HepG2 (cell line): ENCODE measurements at places on chromosomes 7 and 10. TPM values are rescaled to one million over a fixed set of nuclear protein-coding genes. Genes with fewer than 3 reads are reported as not detected.

GRCh38 chr7:17651863-17652385, 288.4 kb downstream of the SNX13 start:
- no peak for DNase-seq

DNA sequence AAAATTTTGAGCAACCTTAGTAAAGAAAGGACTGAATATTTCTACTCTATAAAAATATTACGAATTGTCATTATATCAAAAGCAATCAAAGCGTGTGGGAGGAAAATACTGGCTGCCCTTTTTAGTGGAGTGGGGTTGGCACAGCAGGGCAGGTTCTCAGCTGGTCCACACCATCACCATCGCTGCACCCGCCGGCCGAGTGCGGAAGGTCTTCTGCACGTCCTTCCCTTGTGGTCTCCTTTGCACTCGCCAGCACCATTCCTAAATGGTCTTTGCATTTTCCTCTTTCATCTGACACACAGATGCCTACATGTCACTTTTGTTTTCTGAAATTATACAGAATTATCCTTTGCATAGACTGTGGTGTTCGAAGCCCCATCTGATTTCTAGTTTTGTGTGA, 116.6 kb upstream of the LANCL2 start:
- no peak for DNase-seq

- DNase-seq: no peak
Measured at GRCh38 chr10:44243851-44244510, 140.9 kb downstream of the CXCL12 start.

GRCh38 chr10:96610817-96611216, 24.0 kb upstream of the TM9SF3 start:
- DNase-seq: no peak

DNA sequence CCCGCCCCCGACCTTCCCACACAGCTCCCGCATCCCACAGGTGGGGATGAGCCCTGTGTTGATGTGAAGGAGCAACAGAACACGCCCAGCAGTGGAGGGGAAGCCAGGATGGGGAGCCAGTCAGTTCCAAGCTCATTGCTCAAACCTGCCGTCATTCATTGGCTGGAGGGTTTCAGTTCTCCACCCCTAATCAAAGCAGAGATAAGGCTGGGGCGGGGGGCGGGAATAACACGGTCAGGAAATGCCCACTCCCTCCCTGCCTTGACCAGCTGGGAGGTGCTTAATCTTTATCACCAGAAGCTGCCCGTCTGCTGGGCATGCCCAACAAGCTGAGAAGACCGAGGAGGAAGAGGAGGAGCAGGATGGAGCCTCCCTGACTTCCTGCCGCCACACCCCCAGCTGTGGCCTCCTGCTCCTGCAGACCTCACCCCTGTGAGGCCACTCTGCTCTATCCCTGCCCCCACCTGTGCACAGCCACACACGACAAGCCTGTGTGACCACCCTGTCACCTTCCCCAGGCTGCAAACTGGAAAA, 265.1 kb downstream of the ZEB1 start:
- no peak for DNase-seq

GRCh38 chr7:135827391-135827790, 78.8 kb upstream of the FAM180A start:
- DNase-seq: no peak

The PTN gene
- total RNA-seq: not detected in 2 replicates

The LIPF gene
- not detected in 2 replicates for total RNA-seq

DNA sequence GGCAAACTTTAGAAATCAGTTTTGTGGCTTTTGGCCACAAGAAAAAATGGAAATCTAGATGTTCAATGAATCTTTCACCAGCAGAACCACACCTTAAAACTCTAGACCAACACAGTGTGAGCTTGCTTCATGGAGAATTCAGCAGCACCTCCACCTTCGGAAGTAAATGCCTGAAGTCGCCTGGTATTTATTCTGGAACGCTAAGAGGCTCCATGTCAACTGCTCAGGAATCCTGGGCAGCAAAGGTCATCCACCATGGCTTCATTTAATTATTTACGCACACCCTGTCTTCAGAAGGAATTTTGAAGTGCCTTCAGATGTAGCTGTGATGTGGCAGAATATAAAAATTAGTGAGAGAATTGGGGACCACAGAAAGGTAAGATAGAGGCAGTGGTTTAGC, 167.7 kb downstream of the GFRA1 start:
- no peak for DNase-seq

GRCh38 chr7:80511964-80512363, at the start of gene GNAT3:
TSS of gene GNAT3 (minus strand) at chr7:80512064. CDS start at chr7:80511926, 138 bp downstream.
- DNase-seq: no peak

The MPP7 gene
- total RNA-seq: 16.4 and 23.8 TPM in 2 replicates

GRCh38 chr10:640673-641045, 48.8 kb downstream of the DIP2C start:
- DNase-seq: no peak

DNA sequence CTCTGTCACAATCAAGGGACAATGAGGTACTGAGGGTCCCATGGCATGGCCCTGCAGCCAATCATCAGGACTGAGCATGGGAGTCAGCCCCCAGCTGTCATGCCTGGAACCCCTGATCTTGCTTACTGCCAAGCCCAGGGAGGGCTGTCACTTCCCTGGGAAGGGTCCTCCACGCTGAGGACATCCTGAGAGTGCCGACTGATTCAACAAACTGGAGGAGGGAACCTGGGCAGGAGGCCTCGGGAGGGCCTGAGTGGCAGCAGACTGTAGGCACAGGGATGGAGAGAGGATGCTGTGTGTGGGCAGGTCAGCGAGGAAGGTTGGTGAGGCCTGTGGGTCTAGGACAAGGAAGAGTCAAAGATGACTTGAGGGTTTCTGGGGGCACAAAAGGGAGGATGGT, 154.3 kb downstream of the ZNF248 start:
- DNase-seq: no peak

DNA sequence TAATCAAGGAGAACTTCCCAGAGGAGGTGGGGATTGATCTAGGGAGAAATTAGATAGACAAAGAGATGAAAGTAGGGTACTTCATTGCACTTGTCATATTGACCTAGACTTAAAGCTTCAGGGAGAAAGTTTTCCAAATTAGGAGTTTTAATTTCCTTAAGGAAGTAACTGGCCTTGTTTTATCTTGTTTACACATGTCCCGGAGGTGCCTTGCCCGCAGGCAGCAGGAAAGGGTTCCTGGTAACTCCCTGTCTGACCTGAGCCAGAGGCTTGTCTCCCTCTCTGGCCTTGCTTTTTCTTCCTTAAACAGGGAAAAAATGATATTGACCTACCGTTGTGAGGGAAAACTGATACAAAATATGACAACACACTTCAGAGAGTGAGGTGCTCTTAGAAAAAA, 181.6 kb downstream of the EVX1 start:
- DNase-seq: no peak

The RNF32 gene
- total RNA-seq: not detected in 2 replicates

GRCh38 chr10:62116896-62117295, 151.7 kb downstream of the RTKN2 start:
- no peak for DNase-seq

- no peak for DNase-seq
Measured at GRCh38 chr10:105963334-105963884, 1201.1 kb downstream of the SORCS1 start.

The INSIG1 gene
- total RNA-seq: 0.11 and 0.20 TPM in 2 replicates

The SUGCT gene
- 22.2 and 23.6 TPM in 2 replicates for total RNA-seq

GRCh38 chr7:158323741-158324396, 263.8 kb downstream of the PTPRN2 start:
- DNase-seq: no peak

GRCh38 chr7:15559416-15559928, 2.3 kb downstream of the AGMO start:
- no peak for DNase-seq

DNA sequence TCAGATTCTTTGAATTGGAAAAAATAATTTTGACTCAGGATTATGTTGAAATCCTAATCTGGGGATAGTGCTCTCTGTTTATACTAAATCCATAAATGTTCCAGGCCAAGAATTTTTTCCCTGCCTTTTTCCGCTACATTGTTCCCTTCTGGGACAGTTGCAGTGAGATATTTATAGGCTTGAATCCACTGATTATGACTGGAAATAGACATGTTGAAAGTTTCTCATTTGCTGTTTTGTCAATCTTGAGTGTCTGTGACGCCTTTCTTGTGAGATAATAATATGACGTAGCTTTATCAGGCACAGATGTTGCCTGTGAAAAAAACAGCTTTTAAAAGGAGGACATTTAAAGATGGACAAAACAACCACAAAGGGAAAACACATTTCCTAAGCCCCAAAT, 155.9 kb downstream of the ARID5B start:
- DNase-seq: no peak

GRCh38 chr10:6542999-6543430, 37.1 kb downstream of the PRKCQ start:
- peak; percentile 2 for DNase-seq

GRCh38 chr10:93816123-93816747, 58.5 kb downstream of the LGI1 start:
- peak; percentile 9 for DNase-seq

- no peak for DNase-seq
Measured at GRCh38 chr7:37924491-37925041, 4.1 kb downstream of the EPDR1 start.

- DNase-seq: no peak
Measured at GRCh38 chr10:62277971-62278370, 9.3 kb upstream of the RTKN2 start.

DNA sequence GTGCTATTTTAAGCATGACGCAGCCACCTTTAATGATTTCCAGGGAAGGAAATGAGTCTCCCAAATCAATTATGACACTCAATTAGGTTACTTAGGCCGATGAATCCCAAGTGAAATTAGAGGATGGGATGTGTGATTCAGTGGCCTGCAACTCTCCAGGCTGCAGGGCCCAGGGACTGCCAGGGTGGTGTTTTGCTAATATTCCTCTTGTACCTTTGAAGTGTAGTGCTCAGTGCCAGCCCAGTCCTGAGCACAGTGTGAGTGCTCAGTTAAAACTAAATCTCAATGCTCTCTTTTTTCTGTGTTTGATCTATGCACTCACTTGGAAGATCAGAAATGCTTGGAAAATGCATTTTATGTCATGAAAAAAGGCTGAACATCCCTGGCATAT, 51.6 kb downstream of the SEM1 start:
- DNase-seq: no peak

- DNase-seq: no peak
Measured at GRCh38 chr10:6950133-6950532, 370.1 kb upstream of the PRKCQ start.
